Activated CD4-positive, alpha-beta T cell treated with anti-CD3 and anti-CD28 coated beads, Interleukin-2, amount 10 ng/mL, durations not matched to agents 7 days and 5 days (primary cell): ENCODE measurements at places on chromosomes 1 and 21. TPM values are rescaled to one million over a fixed set of nuclear protein-coding genes. Genes with fewer than 3 reads are reported as not detected.

Gene CXADR
- total RNA-seq = 0.40 TPM

Gene IL19
- total RNA-seq = not detected

DNA sequence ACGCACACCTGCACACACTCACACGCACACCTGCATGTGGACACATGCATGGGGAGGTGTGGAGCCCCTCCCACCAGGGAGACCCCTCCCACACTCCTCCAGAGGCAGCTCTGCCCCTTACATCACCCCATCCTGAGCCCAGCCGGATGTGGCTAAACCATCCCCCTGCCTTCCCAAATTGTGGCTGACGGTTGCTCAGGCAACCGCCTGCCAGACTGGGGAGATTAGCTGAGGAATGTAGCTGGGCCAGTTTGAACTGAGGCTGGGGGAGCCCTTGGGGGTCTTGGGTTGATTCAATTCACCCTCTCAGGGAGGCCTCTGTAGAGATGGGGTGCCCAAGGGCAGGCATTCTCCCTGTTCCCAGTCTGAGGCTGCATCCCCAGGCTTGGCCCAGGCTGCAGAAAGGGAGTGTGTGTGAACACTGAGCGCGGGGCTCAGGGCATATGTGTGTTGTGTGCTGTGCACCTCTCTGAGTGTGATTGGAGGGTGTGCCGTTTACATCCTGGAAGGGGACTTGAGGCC is 12.9 kb downstream of the PTPRU start:
- H3K4me3 ChIP-seq = no peak overlapping the region
- H3K27me3 ChIP-seq = no peaks in the 10 kb centered on the region
- no peaks in the 10 kb centered on the region for H3K36me3 ChIP-seq
- peaks cover 2% of the 10 kb centered on the region for H3K4me1 ChIP-seq
- H3K27ac ChIP-seq = no peak overlapping the region

GRCh38 chr1:211920602-211921226 is 90.2 kb upstream of the LPGAT1 start:
- no peak overlapping the region for H3K27ac ChIP-seq
- no peaks in the 10 kb centered on the region for H3K4me1 ChIP-seq
- H3K36me3 ChIP-seq = no peaks in the 10 kb centered on the region
- no peak overlapping the region for H3K4me3 ChIP-seq
- H3K27me3 ChIP-seq = peaks cover 22% of the 10 kb centered on the region

Gene OVAAL
- not detected for total RNA-seq

Gene RNF223
- not detected for total RNA-seq

DNA sequence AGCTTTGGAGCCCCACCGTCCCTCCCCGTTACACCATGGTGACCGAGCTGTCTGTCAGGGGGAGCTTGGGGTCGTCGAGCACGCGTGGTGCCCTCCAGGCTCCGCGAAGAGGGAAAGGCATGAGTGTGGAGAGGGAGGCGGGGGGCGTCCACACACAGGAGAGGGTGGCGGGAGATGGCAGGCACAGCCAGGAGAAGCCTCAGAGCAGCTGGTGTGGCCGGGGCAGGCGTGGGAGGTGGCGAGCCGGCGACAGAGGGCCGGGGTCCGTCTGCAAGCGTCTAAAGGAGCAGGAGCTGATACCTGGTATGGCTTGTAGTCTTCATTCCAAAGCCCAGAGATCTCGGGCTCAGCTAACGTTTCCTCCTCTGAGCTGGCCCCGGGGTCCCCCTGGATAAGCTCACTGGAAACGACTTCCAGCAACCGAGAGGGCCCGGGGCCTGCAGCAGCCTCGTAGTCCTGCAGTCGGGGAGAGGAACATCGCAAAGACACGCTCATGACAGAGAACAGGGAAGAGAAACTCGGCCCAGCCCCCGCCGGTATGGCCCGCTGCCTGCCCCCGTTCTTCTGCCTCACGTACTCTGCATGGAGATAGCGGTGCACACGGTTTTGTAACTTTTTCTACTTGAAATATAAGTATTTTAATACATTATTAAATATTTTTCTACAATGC is 37.4 kb downstream of the CFAP74 start:
- no peaks in the 10 kb centered on the region for H3K36me3 ChIP-seq
- no peak overlapping the region for H3K4me3 ChIP-seq
- no peak for DNase-seq
- no peak overlapping the region for H3K27ac ChIP-seq
- H3K4me1 ChIP-seq = no peaks in the 10 kb centered on the region

- no peaks in the 10 kb centered on the region for H3K36me3 ChIP-seq
- peaks cover 41% of the 10 kb centered on the region for H3K4me1 ChIP-seq
- peak overlapping the region; percentile 1 for H3K4me3 ChIP-seq
- peaks cover 86% of the 10 kb centered on the region for H3K27me3 ChIP-seq
Observed at GRCh38 chr1:9201401-9202239, 33.0 kb upstream of the H6PD start.

Gene PDZK1IP1
- not detected for total RNA-seq

GRCh38 chr1:248155927-248156326 is 11.0 kb downstream of the OR2M5 start:
- no peaks in the 10 kb centered on the region for H3K27me3 ChIP-seq
- no peak overlapping the region for H3K4me3 ChIP-seq
- no peaks in the 10 kb centered on the region for H3K4me1 ChIP-seq
- H3K27ac ChIP-seq = no peak overlapping the region
- H3K36me3 ChIP-seq = no peaks in the 10 kb centered on the region

Gene PAQR6
- 7.3 TPM for total RNA-seq

DNA sequence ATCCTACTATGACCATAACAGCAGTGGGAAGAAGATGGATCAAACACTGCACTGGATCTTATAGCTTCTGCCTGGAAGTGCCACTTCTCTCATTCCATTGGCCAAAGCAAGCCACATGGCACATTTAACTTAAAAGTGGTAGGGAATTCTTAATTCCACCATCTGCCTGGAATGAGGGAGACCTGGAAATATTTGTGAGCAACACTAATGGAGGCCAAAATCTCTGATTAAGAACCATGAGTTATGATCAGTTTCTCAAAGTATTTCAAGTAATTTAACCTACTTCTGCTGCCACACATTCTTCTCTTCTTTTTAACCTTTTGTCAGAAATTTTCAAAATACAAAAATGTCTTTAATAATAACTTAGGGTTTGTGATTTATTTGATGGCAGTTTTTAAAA is 154.0 kb upstream of the C1orf87 start:
- DNase-seq = no peak
- H3K27me3 ChIP-seq = no peaks in the 10 kb centered on the region
- H3K27ac ChIP-seq = peak overlapping the region; percentile 4
- H3K4me1 ChIP-seq = no peaks in the 10 kb centered on the region
- H3K36me3 ChIP-seq = no peaks in the 10 kb centered on the region
- H3K4me3 ChIP-seq = no peak overlapping the region

GRCh38 chr1:174998569-174999215 is 1.1 kb upstream of the CACYBP start:
- peaks cover 25% of the 10 kb centered on the region for H3K36me3 ChIP-seq
- no peaks in the 10 kb centered on the region for H3K27me3 ChIP-seq

- no peaks in the 10 kb centered on the region for H3K27me3 ChIP-seq
- H3K4me3 ChIP-seq = no peak overlapping the region
- DNase-seq = no peak
- H3K36me3 ChIP-seq = peaks cover 5% of the 10 kb centered on the region
- no peak overlapping the region for H3K27ac ChIP-seq
- H3K4me1 ChIP-seq = peaks cover 9% of the 10 kb centered on the region
Observed at GRCh38 chr1:172043900-172044299, 202.6 kb downstream of the DNM3 start.

DNA sequence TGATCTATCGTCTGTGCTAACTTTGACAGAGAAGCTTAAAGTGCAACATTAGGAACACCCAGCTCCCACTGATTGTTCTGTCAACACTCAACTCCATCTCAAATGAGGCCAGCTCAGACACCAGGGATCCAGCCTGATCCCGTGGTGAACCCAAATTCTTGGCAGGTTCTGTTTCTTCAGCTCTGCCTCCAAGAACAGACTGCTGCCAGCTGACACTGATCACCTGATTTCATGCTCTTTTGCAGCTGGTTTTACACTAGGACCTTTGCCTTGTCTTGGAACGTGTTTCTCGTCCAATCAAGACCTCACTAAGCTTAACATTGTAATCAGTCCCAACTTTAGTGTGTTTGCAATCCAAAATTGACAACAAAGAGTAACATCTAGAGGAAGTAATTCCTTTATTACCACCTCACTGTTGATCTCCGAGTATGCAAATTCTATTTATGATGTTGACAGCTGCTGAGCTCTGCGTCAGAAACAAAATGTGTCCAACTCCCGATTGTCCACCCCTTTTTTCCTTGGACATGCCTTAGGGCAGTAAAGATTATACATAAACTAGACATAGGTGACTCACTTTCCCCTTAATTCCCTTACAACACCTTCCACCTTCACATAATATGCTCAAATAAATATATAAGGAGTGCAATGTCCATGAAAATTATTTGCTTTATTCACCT is 1.6 kb upstream of the HYI start:
- no peak for DNase-seq
- H3K27me3 ChIP-seq = peaks cover 46% of the 10 kb centered on the region
- no peak overlapping the region for H3K27ac ChIP-seq

DNA sequence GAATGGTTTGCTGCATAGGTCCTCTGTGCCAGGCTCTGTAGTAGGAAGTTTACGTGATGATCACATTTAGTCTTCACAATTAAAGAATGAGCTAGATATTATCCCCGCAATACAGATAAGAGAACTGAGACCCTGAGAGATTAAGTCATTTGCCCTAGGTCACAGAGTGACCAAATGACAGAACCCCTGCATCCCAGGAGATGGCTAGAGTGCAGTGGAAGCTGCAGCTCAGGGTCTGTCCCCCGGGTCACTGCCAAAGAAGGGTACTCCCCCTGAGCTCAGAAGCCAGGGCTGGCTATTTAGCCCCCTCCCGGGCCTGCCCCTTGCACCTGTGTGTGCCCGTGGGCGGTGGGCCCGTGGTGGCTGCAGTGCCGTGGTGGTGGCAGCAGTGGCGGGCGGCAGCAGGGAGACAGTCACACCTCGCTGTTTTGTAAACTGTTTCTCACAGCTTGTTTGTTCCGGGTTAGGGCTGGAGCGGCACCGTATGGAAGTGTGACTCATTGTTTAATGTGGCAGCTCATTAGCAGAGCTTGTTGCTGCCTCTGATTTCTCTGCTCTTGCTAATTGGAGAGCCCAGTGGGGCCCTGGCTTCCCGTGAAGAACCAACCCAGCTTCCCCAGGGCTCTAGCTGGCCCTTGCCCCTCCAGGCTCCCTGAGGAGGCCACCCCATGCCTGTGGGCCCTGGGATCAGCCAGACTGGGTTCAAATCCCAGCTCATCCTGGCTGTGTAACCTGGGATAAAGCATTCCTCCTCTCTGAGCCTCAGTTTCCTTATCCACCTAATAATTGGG is 19.3 kb upstream of the FOXO6 start:
- peaks cover 11% of the 10 kb centered on the region for H3K4me1 ChIP-seq
- H3K36me3 ChIP-seq = no peaks in the 10 kb centered on the region
- no peak overlapping the region for H3K4me3 ChIP-seq
- DNase-seq = no peak

DNA sequence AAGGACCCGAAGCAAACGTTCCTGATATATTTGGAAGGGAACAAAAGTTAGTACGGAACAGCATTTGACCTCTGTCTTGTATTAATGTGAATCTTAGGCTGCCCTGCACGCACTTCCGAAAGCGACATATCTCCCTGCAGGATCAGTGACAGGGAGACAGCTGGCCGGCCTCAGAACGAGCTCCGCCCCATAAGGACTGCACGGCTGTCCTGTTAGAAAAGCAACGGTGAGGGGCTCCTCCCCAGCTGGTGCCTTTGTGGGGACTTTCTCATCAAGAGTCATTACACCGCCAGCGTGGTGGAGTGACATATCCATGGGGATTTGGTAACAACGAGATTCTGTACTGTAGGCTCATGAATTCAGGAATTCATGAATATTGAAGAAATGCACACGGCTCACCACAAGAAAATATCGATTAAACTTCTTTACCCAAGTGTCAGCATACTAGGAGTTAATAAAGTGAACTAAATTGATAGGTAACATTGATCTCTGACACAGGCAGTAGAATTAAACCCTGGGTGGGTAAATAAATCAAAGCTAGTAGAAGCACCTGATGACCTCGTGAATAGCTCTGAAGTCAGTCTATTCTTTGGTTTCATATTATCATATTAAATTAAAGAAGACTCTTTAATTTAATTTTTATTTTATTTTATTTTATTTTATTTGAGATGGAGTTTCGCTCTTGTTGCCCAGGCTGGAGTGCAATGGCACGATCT is 8.1 kb upstream of the GREM2 start:
- no peaks in the 10 kb centered on the region for H3K36me3 ChIP-seq
- peaks cover 4% of the 10 kb centered on the region for H3K27me3 ChIP-seq
- peaks cover 9% of the 10 kb centered on the region for H3K4me1 ChIP-seq
- no peak overlapping the region for H3K4me3 ChIP-seq

GRCh38 chr1:33382661-33383415 is 48.1 kb downstream of the PHC2 start:
- no peaks in the 10 kb centered on the region for H3K36me3 ChIP-seq
- H3K27me3 ChIP-seq = peaks cover 34% of the 10 kb centered on the region
- no peak overlapping the region for H3K27ac ChIP-seq
- DNase-seq = no peak

- no peak overlapping the region for H3K4me3 ChIP-seq
- no peaks in the 10 kb centered on the region for H3K36me3 ChIP-seq
- H3K27me3 ChIP-seq = peaks cover 43% of the 10 kb centered on the region
- H3K27ac ChIP-seq = no peak overlapping the region
- no peaks in the 10 kb centered on the region for H3K4me1 ChIP-seq
- DNase-seq = no peak
Observed at GRCh38 chr1:156993426-156994147, 52.0 kb downstream of the ARHGEF11 start.

DNA sequence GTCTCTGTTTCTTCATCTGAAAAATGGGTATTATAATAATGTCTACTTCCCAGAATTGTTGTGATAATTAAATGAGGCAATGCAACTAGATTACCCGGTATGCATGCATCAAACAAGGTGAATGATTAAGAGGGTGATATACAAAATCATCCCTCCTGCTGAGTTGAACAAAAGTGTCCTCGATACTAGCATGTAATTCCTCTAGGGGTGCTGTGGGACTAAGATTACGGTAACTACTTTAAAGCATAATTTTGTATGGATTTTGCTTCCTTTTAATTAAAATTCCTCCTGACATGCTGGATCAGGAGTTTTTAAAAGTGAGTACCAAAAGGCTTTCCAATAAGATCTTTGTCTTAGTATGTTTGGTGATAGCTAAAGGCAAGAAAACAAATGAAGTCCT is 98.7 kb upstream of the PRMT6 start:
- no peaks in the 10 kb centered on the region for H3K36me3 ChIP-seq
- no peak overlapping the region for H3K27ac ChIP-seq
- DNase-seq = no peak
- no peaks in the 10 kb centered on the region for H3K27me3 ChIP-seq
- H3K4me3 ChIP-seq = no peak overlapping the region
- no peaks in the 10 kb centered on the region for H3K4me1 ChIP-seq
